ENCODE measurements at places on chromosomes 3 and 15.

DNA sequence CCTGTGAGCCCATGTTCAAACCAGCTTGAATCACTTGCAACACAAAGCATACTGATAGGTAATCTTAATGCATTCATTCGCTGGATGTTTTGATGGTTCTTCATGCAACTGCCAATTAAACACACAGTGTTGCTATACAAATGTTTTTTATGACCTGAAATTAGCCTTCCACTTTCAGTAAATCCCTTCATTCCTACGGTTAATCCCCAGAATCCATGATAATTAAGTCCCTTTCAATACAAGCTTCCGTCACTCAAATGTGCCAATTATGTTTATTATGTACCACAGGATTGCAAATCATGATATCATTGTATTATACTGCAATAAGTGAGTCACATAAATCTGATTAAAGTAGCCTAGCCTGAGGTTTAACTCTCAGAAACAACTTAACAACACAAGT, 14.5 kb upstream of the LYZL4 start:
- DNase-seq = no peak

DNA sequence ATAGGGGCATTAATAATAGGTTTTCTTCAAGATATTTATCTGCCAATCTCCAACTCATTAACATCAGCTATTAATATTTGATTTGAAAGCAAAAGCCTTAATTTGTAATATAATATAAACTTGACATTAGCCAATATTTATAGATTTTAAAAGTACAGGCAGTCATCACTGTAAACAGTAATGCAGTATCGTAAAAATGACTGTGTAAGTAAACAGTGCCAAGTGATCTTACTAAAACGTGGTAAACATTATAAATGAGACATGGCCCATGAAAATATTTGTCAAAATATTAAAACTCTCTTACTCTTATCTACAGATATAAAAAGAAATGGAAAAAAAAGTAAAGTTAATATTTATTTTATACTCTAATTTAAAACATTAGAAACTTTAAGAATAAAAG, 101.6 kb upstream of the EPHA6 start:
- no peak for DNase-seq

DNA sequence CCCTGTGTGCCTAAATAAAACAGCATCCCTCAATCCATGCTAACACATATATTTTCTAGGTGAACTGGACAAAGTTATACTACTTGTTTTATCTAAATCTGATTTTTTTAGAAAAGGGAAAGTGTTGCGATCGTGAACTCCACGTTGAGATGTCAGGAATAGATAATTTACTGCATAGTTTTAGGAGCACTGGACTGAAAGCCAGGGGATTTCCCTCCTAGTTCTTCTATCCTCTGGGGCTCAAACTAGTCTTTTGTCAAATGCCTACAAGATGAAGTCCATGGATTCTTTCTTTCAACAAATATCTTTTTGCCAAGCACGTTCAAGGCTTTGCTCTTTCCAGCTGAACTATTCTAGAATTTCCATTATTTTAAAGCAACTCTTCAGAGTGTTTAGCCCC, 617 bp upstream of the HPS3 start:
- DNase-seq = no peak

GRCh38 chr3:178439504-178439903, 96.7 kb upstream of the KCNMB2 start:
- no peak for DNase-seq

DNA sequence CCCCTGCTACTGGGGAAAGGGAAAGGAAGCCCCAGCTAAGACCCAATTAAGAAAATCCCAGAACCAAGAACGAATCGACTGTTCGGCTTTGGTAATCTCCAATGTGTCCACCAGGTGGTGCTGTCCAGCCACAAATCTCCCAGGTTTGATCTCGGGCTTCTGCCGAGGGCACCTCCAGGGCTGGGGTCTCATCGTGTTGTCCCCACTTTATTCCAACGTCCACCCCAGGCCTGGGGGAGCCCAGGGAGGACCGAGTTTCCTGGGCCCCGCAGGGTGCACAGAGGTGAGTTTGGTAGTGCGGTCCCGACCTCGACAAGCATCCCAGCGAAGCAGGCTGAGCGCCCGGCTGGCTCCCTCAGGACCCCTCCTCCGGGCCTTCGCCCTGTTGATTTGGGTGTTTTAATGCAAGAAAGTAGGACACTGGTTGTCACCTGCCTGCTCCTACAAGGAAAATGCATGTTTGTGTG, 185.1 kb downstream of the GOLGA6L6 start:
- DNase-seq = no peak

GRCh38 chr3:39267631-39268548, 11.9 kb downstream of the CX3CR1 start:
- DNase-seq = no peak

DNA sequence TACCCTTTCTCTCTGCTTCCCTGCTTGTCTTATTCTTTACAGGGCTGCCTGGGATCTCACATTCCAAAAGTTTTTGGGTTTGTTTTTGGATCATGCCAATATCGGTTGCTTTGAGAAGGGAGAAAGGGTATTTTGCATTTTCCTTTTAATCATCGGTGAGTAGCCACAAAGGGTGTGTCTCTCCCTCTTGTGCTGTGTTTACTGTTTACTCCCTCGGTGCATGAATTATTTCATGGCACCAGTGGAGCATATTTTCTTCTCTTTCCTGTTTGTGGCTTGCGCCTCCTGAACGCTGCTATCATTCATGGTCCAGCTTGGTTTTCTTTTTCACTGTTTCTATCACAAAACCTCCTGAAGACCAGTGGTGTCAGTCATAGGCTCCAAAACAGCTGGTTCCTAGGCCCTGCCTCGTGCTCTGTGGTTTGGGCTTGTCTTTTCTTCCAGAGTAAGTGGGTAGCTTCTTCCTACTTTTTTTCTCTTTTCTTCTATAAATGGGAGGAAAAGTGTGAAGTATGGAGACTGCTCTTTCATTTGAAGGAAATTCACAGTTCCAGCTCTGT, 54.9 kb downstream of the IGF1R start:
- no peak for DNase-seq
